ENCODE measurements at places on chromosomes 2 and 18. TPM values are rescaled to one million over a fixed set of nuclear protein-coding genes. Genes with fewer than 3 reads are reported as not detected.
A peak's percentile ranks its signal among the peaks of the same experiment; 100 is the strongest.

GRCh38 chr2:11539317-11540147, 5.7 kb downstream of the GREB1 start:
- no peak for DNase-seq

DNA sequence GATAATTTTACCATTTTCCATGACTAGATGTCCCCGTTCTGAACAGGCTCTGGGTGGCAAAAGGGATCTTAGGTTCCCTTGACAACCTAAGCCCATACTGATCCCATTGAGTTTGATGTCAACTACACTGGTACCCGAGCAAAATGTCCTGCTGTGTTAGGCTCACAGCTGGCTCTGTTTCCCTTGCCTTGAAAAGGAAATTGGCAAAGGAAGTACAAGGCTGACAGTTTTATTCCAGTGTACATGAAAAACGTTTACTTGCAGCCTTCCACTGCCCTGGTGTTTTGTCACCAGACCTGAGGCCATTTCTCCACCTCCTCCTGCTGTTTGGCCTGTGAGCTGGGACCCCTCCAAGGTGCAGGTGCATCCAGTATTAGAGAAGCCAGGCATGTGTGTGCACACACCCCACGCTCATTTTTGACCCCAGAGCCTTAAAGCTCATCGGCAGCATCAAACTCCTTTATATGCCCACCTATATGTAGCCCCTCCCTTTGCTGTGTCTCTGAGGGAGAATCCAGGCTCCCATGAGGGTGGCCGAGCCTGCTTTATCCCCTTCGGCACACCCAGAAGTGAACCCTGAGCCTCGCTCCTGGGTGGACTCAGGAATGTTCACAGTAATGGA, 171.3 kb downstream of the NDUFA10 start:
- DNase-seq: no peak

Gene ANKRD62
- total RNA-seq: not detected

Gene SLC39A10
- 13.3 TPM for total RNA-seq

- no peak for DNase-seq
Measured at GRCh38 chr2:105323111-105323510, 6.4 kb downstream of the TGFBRAP1 start.

DNA sequence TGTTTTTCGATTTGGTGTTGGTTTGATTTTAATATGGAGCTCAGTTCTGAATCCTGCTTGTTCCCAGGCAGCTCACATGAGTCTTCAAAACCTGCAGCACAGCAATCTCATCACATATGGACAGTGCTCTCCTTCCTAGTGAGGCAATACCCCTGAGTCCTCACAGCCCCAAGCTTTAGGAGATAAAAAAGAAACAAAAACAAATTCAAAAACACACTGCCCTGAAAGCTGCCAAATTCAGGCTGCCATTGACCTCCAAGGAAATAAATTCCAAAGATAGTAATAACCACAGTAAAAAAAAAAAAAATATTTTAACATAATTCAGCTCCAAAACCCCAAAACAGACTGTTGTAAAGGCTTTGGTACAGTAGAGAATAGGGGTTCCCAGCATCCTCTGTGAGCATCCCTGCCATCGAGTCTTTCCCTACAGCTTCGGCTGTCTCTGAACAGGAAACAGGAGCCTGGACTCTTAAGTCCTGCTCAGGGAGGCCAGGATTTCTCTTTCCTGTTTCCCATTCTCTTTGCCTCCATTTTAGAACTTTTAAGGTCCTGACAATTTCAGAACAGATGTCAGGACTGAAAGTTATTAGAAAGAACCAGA, 14.7 kb upstream of the SP3 start:
- no peak for DNase-seq

- no peak for DNase-seq
Measured at GRCh38 chr2:69779258-69780001, 37.5 kb downstream of the ANXA4 start.

GRCh38 chr2:8141079-8141707, 540.7 kb upstream of the ID2 start:
- no peak for DNase-seq

GRCh38 chr2:52341732-52342131, 1309.8 kb upstream of the NRXN1 start:
- no peak for DNase-seq

- peak; percentile 17 for DNase-seq
Measured at GRCh38 chr2:141029428-141030078, 1101.3 kb downstream of the LRP1B start.

Gene ASXL3
- total RNA-seq: 6.0 TPM

Gene FHOD3
- 444 TPM for total RNA-seq

Gene IKZF2
- 4.9 TPM for total RNA-seq

- DNase-seq: no peak
Measured at GRCh38 chr2:48343571-48344440, 186.1 kb upstream of the STON1 start.

DNA sequence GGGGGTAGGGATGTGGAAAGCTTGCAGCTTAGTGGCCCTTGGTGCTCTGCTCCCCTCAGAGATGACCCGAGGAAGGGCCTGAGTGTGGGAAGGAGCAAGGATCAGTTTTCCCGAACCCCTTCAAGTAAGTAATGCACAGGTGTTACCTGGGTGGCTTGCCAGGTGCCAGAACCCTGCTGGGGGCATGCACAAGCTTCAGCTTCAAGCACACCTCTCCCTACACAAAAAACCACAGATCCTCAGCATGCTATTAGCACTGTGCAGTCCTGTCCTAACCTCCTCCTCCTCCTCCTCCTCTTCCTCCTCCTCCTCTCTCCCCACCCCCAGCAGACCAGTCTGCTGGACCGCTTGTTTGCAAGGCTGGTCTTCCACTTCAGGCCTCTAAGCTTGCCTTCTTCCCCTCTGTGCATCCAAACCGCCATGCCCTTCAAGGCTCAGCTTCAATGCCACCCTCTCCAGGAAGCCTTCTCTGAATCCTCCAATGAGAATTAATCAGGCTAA, 114.8 kb downstream of the ACAA2 start:
- DNase-seq: no peak

DNA sequence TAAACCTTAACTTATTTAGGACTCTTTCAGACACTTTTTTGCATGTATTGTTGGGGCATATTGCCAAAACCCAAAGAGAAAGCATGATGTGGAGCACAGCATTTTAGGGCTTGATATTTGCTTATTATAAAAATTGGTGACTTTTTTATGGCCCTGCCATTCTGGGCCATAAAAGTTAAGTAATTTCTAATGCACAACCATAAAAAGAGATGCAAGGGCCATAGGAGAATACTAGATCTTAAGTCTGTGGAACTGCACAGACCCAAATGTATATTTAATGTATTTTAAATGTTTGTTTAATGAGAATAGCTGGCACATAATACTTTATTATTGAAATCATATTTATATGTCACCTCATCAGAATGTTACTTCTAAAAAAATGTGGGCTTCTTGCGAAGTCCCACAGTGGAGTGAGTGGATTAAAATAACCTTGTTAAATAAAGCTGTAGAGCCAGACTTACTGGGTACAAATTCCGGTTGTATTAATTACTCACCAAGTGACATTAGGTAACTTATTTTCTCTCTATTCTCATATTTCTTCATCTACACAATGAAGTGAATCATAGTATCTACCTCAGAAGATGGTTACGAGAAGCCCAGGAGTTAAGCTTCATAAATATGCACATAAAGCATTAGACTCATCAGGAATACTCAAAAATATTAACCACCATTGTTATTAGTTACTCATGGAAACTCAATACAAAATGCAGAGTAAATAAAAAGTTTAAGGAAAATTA, 52.2 kb downstream of the HNMT start:
- DNase-seq: no peak

Gene EXOC6B
- total RNA-seq: 114 TPM

Gene GPR55
- not detected for total RNA-seq

Gene NOL4
- 1.0 TPM for total RNA-seq

GRCh38 chr18:46067438-46068007, 4.5 kb downstream of the PSTPIP2 start:
- DNase-seq: no peak

- no peak for DNase-seq
Measured at GRCh38 chr2:116733699-116734098, 1080.8 kb upstream of the DDX18 start.

Gene SLC9A4
- total RNA-seq: not detected

Gene VWC2L
- total RNA-seq: not detected

Gene GALNT3
- total RNA-seq: 0.16 TPM

DNA sequence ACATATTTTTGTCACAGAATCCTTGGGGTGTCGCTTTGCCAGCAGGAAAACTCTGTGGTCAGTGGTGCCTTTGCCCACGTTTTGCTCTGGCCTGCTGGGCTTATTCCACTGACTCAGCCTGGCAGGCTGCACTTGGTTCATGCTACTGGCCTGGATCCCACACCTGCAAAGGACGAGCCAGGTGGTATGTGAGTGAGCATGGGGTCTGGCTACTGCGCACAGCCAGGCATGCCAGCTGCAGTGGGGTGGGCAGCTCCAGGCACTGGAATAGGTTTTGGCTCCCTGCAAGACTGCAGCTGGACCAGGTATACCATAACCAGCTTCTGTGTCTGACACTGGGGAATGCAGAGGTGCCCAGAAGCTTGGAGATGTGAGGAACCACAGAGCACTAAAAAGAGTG, 197.9 kb upstream of the VRK2 start:
- no peak for DNase-seq

DNA sequence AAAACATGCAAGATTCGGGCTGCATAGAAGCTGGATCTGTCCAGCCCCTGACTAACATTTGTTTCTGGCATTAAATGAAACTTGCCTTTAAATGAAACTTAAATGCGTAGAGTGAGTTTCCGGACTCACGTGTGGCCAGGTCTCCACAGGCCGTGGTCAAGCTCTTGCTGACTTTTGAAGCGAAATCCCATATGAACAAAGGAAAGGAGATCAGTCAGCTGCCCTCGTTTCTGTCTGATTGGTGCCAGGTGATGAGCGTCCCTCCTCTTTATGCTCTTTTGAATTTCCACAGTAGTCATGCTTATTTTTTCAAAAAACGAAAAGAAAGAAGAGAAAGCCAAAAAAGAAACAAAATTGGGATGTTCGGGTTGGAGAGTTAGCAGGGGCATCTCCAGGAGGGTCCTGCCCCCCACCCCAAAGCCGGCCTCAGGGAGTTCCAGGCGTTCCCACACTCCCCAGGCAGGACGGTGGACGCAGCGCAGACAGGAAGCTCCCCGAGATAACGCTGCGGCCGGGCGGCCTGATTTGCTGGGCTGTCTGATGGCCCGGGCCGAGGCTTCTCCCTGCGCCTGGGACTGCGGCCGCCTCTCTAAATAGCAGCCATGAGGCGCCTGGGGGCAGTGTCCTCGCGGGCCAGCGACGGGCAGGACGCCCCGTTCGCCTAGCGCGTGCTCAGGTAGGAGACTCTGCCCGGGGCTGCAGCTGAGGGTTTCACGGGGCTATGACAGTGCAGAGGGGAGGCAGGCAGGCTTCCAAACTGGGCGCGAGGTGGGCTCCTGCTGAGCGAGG, at the start of gene COLEC11:
Gene COLEC11, plus strand, starts transcription at position 620 of the 789 bp plus-strand sequence. CDS start 9,229 bp downstream, outside the sequence.
- DNase-seq: peak; percentile 80

- no peak for DNase-seq
Measured at GRCh38 chr2:29562896-29563295, 358.5 kb downstream of the ALK start.

DNA sequence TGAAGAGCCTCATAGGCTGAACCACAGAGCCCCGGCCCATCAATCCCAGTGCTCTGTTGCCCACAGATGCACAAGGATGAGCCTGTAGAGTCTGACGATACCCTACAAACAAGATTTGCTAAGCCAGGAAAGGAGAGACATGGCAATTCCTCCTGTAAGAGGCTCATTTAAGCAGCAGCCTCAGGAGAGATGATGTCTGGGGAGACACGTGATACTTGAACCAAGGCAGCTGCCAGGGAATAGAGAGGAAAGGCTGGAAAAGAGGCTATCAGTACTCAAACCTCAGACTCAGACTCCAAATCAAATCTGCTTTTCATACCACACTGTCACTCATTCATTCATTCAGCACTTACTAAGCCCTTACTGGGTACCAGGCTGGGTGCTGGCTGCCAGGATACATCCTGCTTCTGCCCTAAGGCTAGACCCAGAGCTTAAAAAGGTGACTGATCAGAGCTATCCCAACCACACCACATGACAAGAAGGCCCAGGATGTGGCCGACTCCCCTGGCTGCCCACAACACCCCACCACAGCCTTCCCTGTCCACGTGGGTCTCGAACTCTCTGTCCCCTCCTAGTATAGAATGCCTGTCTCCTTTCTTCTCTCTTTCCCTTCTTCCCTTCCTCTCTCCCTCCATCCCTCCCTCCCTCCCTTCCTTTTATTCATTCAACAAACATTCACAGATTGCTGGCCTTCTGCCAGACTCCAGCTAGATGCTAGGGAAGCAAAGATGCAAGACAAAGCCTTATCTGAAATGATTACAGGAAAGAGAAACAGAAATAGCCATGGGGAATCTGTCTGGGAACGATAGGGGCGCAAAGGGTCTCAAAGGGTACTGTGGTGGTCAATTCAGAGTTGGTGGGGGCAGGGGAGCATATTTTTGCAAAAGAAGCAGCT, 23.4 kb upstream of the KCNK3 start:
- no peak for DNase-seq

DNA sequence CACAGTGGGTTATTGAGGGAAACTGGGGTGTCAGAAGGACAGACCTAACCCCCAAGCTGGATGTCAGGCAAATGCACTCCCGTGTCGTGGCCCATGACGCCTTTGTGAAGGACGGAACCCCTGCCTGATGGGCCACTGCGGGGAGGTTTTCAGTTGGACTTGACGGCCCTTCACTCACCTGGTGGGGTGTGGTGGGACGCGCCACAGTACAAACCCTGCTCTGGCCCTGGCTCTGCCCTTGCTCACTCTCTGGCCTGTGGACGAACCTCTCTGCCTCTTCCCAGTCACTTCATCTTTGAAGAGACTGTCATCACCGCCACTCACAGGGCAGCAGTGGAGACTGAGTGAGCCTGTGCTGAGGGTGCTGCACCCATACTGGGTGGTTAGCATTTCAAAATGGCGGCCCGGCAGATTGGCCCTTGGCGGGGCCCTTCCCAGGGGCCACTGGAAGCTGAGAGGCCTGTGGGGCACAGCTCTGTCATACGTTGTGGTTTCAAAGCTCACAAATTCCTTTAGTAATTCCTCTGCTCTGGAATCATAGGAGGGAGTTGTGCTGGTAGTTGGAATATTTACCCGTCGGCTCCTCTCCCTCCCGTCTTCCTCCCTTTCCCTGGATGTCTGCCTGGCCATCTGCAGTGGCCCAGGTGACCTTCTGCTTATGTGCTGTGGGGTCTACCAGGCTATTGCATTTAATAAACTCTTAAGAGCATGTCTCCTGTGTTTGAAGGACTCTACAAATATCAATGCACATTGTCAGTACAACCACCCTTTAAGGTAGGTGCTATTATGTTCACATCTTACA, 200.6 kb downstream of the CTIF start:
- DNase-seq: no peak

GRCh38 chr2:10909050-10909995, 2.4 kb upstream of the KCNF1 start:
- DNase-seq: no peak

Measured in heart left ventricle (tissue), 16 donors.